ENCODE measurements at places on chromosomes 4 and X.

DNA sequence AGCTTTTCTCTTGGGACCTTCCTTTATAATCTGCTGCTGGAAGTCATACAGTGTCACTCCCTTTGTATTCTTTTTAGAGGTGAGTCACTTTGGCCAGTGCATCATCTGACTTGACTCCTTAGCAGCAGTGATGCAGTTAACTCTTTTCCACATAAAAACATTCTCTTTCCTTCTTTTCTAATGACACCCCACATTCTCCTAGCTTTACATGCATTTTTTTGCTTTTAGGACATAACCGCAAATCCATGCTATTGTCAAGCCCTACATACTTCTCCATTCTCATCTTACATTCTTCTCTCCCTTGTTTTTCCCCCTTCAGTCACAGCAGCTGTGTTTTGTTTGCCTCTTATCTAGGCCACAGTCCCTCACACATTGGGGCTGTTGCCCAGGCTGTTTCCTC lies 55.1 kb downstream of the ZNF330 start:
- DNase-seq = no peak

DNA sequence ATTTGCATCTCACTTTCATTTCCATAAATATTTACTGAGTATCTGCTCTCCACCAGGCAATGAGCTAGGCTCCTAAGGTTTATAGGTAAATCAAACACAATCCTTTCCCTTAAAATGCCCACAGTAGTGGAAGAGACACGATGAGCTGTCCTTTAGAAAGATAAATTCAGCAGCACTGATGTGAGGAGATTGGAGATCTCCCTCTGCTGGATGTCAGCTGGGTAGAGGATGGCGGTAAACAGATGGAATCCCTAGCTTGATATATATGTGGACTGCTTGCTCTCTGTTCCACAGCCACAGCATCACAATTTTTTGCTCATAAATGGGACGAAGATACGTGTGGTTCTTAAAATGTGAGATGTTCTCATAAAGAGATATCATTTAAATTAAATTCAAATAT lies 216.4 kb upstream of the RASGEF1B start:
- no peak for DNase-seq

GRCh38 chr4:59971952-59972351 lies 1228.2 kb upstream of the ADGRL3 start:
- DNase-seq = no peak

DNA sequence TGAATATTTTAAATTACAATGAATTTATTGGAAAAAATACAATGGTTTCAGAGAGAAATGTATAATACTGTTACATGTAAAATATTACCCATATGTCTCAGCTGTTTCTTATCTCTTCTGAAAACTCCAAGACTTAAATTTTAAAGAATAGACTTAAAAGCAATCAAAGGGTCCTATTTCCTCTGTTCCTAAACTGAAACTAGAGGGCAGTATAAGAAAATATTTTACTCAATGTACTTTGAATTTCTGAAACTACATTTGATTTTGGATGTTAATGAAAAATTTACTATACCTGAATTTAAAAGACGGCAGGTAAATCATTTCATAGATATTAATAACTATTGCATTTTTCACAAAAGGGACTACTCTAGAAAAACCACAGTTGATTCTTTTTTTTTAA lies 200.2 kb downstream of the LRBA start:
- no peak for DNase-seq

- DNase-seq = no peak
These were observed 17.6 kb downstream of the TRIM61 start for GRCh38 chr4:164959896-164960295.

DNA sequence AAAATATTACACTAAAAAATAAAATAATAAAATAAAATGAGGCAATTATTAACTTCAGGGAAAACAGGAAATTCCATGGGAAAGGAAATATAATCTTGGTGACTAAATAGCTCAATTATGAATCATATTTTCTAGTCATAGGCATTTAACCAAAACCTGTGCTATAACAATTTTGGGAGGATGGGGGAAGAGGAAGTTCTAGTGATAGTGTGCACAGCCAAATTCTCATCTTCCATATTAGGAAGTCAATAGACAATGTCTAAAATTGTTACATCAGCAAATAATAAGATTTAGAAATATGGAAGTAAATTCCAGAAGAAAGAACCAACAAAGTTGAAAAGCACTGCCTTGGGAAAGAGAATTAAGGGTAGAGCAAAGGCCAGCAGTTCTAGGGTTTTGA lies 2.8 kb downstream of the AWAT2 start:
- DNase-seq = no peak

DNA sequence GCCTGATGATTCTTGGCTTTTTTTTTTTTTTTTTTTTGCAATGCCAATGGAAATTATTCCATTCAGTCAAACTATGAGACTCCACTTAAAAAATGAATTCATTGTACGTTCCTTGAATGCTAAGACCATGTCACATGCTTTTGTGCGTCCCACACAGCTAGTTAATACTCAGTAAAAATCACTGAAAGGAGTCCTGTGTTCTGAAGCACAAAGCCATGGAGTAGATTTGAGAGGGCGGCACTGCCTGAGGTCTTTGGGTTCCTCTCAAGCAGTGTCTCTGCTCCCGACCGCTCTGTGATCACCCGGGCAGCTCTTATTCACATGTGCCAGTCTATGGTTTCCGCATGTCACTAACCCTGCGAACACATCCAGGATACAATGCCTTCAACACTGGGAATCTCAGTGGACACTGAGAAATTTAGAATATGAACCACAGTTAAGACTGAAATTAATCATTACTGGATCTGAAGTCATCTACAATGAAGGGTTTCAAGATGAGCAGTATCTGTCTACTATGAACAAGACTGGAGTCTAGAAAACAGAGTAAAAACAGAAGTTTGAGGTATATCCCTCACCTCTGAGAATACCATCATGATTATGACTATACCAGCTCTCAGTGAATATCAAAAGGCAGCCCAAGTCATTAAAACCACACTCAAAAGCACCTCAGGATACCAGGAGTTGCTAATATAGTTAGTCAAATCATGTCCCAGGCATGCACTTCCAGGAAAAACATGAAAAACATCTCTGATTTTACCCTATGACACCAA lies 193.0 kb downstream of the MGST2 start:
- DNase-seq = no peak

GRCh38 chr4:136342666-136343065 lies 1189.6 kb downstream of the PCDH18 start:
- DNase-seq = no peak

DNA sequence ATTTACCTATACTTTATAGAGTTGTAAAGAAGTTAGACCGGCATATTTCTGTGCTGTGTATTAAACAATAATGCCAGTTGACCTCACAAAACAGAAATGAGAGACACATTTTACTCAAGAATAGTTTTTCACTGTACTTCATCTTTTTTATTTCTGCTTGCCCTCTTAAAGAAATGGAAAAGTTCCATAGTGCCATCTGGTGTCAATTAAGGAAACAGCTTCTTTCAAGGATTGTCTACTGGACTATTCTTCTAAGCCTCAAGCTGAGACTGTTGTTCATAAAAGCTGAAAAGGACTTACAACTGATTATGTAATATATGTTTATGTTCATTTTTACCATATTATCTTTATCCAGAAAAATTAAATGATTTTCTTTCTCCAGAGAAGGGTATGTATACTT lies 1523.7 kb downstream of the ARAP2 start:
- no peak for DNase-seq

GRCh38 chr4:169164669-169165415 lies 105.9 kb downstream of the SH3RF1 start:
- DNase-seq = no peak

DNA sequence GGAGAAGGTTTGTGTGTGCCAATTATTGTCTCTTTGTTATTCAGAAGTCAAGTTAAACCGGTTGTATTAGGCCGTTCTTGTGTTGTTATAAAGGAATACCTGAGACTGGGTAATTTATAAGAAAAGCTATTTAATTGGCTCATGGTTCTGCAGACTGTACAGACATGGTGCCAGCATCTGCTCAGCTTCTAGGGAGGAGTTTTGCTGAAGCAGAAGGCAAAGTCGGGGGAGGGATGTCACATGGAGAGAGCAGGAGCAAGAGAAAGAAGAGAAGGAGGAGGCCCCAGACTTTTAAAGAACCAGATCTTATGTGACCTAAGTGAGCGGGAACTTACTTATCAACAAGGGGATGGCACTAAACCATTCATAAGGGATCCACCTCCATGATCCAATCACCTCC lies 349.3 kb upstream of the PCDH18 start:
- no peak for DNase-seq

- DNase-seq = no peak
These were observed 209.7 kb upstream of the BOD1L1 start for GRCh38 chr4:13836946-13837912.

DNA sequence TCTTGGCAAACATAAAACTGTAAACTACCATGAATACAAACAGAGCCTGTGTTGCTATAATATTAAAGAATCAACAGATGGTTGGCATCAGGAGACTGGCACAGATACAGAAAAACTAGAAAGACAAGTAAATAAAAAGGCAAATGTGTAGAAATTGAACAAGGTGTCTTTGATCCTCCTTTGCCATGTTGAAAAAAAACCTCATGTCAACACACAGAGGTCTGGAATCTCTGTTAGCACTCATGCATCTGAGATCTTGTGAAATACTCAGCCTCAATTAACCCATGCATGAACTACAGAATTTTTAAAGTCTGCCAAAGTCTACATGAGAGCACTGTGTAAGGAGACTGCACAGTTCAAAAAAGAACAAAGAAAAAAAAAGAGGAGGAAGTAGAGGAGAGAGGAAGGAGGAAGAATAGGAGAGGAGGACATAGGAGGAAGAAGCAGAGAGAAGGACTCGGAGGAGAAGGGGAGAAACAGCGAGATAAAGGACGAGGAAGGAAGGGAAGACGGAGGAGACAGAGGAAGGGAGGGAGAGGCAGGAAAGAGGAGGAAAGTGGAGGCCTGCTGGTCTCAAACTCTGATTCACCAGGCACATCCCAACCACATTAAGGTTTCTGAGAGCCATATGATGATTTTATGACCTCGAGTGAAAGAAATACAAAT lies 52.8 kb downstream of the PRDM5 start:
- DNase-seq = no peak

GRCh38 chr4:9943761-9944160 lies 77.5 kb downstream of the SLC2A9 start:
- DNase-seq = no peak

GRCh38 chr4:156329779-156330178 lies 376.1 kb upstream of the CTSO start:
- no peak for DNase-seq

- DNase-seq = no peak
These were observed 9.7 kb upstream of the CDKN2AIP start for GRCh38 chr4:183434666-183435190.

GRCh38 chr4:54229631-54230483 lies 764 bp downstream of the PDGFRA start:
- DNase-seq = no peak

- no peak for DNase-seq
These were observed 24.0 kb downstream of the CD99 start for GRCh38 chrX:2715066-2715600.

GRCh38 chr4:6782846-6783110 lies 251 bp downstream of the KIAA0232 start:
- no peak for DNase-seq

- DNase-seq = no peak
These were observed 43.5 kb upstream of the ZBTB33 start for GRCh38 chrX:120207009-120207605.

DNA sequence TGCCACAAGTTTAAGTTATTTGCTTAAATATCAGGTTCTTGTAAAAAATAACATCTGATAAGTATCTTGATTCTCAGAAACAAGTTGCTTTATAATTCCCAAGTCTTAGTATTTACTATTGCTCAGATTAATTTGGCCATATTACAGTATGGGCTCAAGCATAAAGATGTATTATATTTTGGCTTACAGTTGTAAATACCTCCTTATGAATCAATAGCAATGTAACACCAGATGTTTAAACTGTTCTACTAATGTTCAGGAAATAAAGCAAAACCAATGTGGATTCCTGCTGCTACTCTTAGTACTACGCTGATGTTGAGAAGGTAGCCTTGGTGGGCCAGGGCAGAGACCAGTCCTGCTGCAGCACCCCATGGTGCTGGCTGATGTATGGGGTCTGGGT lies 102.7 kb downstream of the MGST2 start:
- no peak for DNase-seq

DNA sequence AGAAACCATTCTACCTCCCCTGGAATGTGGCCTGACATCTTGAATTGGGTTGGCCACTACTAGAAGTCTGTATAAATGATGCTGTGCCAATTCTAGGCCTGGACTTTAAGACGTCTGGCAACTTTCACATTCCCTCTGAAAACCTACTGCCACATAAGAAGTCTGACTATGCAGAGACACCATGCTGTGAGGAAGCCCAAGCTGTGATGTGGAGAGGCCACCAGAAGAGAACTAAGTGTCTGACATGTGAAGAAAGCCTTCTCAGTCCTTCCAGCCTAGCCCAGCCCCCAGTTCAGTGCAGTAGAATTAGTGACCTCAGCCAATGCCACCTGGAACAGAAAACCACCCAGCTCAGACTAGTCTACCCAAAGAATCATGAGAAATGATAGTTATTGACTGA lies 24.2 kb upstream of the FAM9C start:
- no peak for DNase-seq

DNA sequence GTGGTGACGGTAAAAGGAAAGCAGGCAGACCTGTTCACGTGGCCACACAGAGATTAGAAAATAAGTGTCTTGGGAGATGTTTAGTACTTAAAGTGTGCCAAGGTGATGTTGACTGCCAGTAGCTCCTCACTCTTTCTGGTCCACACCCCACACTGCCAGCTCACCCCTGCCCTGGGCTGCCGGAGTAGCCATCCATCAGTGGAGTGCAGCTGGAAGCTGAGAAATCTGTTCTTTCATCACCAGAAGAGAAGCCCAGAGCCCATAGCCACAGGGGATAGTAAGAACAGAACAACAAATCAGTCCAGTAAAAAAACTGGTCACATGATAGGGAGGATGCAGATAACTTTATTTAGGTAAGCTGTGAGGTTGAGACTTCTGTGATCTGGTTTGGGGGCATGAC lies 64.1 kb downstream of the WWC2 start:
- DNase-seq = no peak

DNA sequence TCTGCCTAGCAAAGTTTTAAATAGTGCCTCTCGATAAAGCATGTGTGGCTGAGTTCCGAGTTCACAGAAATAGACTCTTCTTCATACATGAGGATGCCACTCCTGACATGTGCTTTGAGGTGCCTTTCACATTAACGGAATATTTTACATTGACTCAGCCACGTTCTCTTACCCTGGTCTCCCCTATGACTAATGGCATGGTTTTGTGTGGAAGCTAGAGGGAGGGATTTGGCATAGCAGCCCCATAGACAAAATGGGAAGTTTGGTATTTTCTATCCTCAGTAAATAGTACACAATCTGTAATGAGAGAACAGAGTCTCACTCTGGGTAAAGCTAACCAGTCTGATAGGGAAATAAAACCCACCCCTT lies 68.9 kb downstream of the PCDH19 start:
- no peak for DNase-seq

GRCh38 chr4:122606364-122607043 lies 14.4 kb downstream of the IL21 start:
- no peak for DNase-seq

GRCh38 chr4:182924497-182924896 lies 7.3 kb upstream of the DCTD start:
- no peak for DNase-seq
